ENCODE measurements at places on chromosomes 5 and 9.

DNA sequence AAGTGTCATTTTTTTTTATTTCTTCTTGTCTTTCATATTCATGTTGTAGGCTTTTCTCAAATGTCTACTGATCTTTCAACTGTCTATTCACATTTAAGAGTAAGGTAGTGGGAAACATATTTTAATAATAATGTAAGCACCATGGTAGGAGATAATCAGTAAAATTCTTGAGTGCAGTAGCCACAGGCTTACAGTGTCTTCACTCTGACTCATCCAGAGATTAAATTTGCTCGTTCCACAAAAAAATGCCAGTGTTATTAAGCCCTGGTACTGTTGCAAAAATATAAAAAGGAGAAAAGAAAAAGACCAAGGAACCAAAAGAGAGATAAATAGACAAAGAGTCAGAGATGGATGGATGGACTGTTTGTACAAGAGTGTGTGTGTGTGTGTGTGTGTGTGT, 43.0 kb downstream of the PARP8 start:
- DNase-seq = no peak

DNA sequence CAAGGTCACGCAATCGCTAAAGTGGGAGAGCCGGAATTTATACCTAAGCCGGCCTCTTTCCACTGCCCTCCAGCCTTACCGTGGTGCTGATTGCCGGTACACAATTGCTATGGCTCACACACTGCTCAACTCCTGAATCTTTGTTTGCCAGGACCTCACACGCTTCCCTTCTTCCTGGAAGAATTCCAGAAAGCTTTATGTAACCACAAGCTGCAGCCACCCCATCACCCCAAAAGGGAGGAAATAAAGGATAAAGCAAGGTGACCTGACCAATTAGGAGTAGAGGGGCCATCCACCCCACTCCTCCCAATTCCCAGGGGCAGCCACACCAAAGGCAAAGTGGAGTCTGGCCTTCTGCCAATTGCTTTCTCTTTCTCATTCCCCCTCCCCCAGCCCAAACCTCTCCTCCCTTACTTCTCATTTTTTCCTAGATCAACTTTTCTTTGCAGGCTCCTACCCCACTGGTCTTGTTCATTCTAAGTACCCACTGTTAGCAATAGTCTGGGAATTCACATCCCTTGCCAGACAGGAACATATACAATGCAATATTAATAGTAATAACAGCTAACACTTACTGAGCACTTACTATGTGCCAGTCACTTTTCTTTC, 18.0 kb upstream of the CDC23 start:
- no peak for DNase-seq

DNA sequence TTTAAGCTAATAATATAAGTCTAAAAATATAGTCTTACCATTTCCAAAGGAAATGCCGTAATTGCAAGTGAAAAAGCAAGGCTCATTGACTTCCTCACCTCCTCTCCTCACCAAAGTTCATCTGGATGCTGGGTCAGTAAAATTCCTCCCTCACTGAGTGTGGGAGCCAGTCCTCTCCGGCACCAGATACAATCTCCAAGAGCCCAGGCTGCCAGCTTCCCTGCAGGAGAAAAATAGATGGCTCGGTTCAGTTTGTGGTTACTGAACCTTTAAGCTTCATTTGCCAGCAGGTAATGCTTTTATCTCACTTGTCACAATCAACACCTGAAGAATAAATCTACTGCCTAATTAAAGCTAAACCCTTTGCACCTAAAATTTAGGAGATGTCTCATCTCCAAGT, 115.3 kb upstream of the VLDLR start:
- peak; percentile 11 for DNase-seq

DNA sequence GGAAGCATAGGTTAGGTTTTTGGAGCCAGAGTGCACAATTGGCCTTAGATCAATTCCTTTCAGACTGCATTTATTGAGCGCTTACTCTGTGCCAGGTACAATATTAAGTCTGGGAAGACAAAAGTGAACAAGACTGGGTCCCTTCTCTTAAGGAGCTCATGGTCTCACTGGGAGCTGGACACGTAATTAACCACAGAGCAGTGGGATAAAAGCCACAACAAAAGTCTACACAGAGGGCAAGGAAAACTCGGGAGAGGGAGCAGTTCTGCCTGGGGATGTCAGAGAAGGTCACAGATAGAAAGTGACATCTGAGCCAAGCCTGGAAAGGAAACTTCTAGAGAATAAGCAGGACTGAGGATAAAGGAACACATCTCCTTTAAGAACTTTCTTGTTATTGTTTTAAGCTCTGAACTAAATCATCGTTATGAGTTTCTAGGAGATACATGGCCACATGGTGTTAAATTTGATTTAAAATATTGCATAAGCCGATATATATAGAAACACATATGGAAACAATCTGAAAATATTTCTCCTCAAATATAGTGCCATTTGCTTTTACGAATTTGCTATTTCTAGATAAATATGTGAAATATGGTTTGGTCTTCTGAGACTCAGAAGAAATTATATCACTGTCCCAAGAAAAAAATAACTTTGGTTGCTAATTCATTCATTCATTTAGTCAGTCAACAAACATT, 40.1 kb upstream of the PDE8B start:
- no peak for DNase-seq

- DNase-seq = peak; percentile 65
These were observed 3.6 kb upstream of the B4GALT1 start for GRCh38 chr9:33170464-33171415.

- no peak for DNase-seq
These were observed 172.5 kb downstream of the FAM114A2 start for GRCh38 chr5:153866176-153866575.

DNA sequence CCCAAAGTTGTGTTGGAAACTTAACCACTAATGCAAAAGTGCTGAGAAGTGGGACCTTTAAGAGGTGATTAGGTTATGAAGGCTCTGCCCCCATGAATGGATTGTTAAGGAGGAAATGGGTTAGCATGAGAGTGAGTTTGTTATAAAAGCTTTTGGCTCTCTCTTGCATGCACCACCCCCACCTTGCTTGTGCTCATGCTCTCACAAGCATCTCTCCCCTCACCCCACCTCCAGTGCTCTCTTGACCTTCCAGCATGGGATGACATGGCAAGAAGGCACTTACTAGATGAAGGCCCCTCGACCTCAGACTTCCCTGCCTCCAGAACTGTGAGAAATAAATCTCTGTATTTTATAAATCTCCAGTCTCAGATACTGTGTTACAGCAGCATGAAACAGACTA, 52.8 kb downstream of the RICTOR start:
- peak; percentile 19 for DNase-seq

GRCh38 chr9:38652044-38652443, 31.6 kb upstream of the ANKRD18A start:
- no peak for DNase-seq

GRCh38 chr9:135608294-135608998, 30.9 kb downstream of the GLT6D1 start:
- peak; percentile 45 for DNase-seq

DNA sequence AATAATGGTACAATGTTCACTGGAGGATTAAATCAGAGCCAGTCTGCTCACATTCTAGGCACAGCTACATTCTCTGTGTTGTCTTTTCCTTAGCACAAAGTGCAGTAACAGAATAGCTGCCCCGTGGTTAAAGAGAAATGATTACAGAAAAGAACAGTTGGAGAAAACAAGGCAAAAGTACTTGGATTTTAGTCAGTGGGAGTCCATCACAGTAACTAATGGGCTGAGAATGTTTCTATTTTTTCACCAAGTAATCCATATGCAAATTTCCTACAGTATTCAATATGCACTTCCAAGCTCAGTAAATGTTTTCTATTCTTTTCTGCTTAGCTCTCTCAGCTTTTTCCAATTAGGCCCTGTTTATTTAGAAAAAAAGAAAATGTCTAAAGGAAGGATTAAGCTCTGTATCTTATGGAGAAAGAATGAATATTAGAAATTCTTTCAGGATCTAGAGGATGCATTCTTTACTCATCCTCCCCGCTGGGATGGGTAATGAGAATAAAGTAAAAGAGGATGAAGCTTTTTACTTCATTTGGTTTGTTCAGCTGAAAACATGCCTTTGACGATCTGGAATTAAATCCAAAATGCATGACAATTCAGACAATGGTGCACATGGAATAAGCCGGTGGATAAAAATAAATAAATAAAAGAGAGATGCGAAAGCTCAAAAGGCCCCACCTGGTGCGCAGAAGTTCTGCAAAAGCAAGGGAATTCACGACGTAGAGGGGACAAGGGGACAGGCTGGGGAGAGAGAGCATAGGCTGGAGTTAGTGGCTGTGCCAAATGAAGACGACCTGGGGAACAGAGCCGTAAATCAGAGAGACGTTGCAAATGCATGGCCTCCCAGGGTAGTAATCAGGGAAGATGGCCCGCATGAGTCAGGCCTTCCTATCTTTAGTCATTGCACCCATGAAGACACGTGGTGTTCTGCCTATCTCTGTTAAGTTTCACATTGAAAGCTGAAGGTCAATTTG, 345.2 kb downstream of the GLIS3 start:
- peak; percentile 10 for DNase-seq

DNA sequence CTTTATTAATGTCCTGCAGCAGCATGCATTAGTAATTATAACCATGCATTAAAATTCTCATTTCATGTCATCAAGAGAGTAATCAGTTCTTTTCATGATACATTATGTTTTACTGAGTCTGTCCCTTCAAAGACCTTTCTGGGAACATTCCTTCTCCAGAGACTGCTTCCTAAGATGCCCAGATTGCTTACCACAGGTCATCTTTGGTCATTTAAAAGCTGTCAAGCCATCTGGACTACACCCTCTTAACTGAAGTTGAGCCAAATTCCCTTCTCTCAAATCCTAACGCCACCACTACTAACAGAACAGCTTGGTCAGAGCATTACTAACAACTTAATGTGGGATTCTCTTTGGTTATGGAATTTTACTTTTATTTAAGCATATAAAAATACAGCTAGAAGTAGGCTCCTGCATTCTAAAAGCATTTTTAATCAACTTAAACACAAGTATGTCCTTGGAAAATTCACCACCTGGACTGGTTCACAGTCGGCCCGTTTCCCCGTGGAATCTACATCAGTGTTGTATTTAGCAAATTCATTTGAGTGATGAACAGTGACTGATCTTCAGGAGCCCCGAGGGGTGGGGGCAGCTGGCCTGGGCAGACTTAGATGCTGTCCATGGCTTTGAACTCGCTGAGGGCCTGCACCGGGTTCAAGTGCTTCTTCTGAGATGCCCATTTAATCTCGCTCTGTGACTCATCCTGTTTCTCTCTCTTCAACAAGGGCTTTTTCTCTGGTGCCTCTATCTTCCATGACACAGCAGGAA, 92.8 kb upstream of the CCDC112 start:
- DNase-seq = no peak

DNA sequence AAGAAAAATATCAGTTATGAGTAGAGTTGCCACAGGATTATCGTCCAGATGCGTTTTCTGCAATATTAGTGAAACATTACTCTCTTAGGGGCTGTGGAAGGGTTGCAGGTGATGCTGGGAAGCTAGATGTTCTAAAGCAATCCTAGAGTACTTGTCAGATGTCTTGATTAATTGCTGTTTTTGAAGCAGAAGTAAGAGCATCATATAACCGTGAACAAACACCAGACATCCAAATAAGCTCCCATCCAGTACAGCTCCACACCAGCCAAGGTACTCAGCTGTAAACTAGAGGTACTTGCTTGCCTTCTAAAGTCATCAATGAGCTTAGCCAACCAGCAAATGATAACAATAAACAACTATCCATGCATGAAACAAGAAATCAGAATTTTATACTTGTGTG, 131.1 kb downstream of the ST8SIA4 start:
- no peak for DNase-seq

GRCh38 chr9:121322037-121322736, 47.9 kb downstream of the STOM start:
- DNase-seq = no peak

GRCh38 chr5:10649666-10650380, 86.0 kb downstream of the ANKRD33B start:
- DNase-seq = peak; percentile 71

- DNase-seq = no peak
These were observed 312.4 kb downstream of the ARHGEF28 start for GRCh38 chr5:73938280-73938937.

DNA sequence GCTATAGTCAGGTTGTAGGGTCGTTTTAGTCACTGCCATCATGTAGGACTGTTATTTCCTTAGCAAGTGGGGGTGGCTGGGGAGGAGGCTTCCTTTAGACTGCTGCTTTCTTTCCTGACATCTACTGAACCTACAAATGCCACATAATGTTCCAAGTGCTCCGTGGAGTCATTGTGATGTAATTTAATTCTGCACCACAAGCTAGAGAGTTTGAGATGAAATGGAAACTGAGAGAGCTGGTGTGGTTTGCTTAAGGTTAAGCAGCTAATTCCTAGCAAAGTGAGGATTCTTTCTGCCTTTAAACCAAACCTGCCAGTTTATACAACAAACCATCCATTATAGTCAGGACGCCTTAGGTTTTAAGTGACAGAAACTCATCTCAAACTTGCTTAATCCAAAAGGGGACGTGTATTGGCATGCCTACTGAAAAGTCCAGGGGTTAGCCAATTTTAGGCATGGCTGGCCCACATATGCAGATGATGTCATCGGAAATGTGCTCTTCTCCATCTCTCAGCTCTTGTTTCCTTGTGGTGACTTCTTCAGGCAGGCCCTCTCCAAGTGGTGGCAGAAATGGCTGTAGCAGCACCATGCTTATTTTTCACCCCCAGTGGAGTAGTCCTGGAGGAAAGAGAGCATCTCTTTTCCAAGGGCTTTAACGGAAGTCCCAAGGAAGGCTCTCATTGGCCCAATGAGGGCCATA, 30.5 kb downstream of the ZNF618 start:
- DNase-seq = no peak

- DNase-seq = no peak
These were observed 17.5 kb upstream of the TOMM5 start for GRCh38 chr9:37609735-37610397.

DNA sequence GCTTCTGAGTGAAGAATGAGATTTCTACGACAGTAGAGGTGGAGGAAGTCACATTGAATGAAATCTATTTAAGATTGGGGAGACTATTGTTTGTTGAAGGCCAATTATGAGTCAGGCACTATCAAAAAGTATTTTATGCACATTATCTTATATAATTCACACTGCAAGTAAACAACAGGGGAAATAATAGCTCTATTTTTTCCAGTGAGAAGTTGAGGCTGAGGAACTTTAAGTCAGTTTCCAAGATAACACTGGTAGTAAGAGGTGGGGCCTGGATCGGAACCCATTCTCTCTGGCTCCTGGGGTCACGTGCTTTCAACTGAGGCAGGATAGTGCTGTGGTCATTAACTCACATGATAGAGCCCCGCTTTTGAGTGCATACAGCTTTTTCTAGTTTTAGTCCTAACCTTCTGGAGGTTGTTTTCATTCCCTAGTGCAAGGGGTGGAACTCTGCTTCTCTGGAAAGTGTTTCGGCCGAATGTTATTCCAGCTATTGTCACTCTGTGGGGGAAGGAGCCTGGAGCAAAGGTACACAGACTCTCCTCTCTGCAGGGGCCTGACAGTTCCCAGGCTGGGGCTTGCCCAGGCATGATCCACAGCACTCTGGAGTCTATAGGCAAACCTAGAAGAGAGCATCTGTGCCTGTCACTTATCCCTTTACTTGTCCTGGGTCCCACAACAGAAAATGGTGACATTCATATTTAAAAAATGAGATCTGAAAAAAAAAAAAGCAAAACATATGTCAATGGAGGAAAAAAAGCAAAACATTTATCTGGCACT, 352.4 kb upstream of the ACTBL2 start:
- peak; percentile 18 for DNase-seq

GRCh38 chr9:35106343-35106730, 3.4 kb upstream of the STOML2 start:
- DNase-seq = peak; percentile 18

GRCh38 chr5:111583758-111584203, 71.4 kb upstream of the STARD4 start:
- no peak for DNase-seq

GRCh38 chr5:143698574-143698973, 113.4 kb upstream of the HMHB1 start:
- no peak for DNase-seq

- DNase-seq = peak; percentile 47
These were observed 13.6 kb upstream of the SPATA31E1 start for GRCh38 chr9:87869082-87869481.

Measured in H7 (cell line).